Dorsolateral prefrontal cortex (tissue), 122 donors: ENCODE measurements at places on chromosomes 16 and 17.

- peak; percentile 73 for DNase-seq
Observed at GRCh38 chr17:1154704-1155103, 25.1 kb downstream of the ABR start.

- DNase-seq = no peak
Observed at GRCh38 chr17:18257268-18257981, 1.1 kb downstream of the FLII start.

GRCh38 chr16:86018487-86018886 is 119.5 kb downstream of the IRF8 start:
- DNase-seq = no peak

DNA sequence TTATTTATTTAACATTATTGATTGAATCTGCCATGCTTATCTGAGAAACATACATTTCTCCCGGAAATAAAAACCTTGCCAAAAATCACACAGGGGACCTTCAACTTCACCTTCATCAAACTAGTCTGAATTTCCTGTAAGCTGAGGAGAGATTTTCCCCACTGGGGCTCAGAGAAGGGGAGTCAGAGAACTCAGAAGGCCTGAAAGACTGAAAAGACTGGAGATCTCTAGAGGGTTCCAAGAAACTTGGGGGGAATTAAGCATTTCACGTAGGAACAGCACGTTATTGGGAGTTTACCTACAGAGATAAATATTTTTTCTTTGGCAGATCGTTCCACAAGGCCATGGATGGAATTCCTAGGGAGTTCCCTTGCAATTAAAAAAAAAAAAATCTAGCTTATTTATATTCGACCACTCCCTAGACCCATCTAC is 528 bp upstream of the NOL11 start:
- no peak for DNase-seq

- DNase-seq = no peak
Observed at GRCh38 chr17:7515911-7516610, 31.9 kb downstream of the POLR2A start.

GRCh38 chr16:88387941-88388627 is 5.3 kb downstream of the ZNF469 start:
- no peak for DNase-seq

DNA sequence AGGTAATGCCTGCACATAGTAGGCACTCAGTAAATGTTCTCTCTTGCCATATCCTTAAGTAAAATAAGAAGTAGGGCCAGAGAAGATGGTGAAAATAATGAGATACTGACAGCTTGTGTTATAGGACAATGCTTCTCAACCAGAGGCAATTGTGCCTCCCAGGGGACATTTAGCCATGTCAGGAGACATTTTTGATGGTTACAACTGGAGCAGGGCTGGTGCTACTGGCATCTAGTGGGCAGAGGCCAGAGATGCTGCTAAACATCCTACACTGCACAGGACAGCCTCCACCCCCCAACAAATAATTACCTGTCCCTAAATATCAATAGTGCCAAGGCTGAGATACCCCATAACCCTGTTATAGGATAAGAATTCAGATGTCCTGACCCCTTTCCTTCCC is 1.7 kb downstream of the RAD51D start:
- no peak for DNase-seq

DNA sequence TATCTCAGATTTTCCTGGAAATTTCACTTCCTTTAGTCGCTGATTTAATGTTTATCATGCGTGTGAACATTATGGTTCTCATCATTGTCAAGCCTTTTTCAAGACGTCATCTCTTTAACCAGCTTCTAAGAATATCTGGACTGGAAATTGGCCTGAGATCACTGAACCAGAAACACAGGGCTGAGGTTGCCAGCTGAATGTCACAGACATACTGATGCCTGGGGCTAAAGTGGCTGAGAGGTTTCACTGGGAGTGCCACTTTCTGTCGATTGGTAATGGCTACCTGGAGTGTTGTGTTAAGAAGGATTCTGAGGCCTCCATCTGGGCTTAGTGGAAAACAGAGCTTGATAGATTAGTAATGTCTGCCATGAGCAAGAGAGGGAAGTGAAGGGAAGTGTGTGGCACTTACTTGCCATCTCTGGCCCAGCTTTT is 54.2 kb downstream of the CRISPLD2 start:
- no peak for DNase-seq

- no peak for DNase-seq
Observed at GRCh38 chr16:60651346-60651745, 1384.9 kb downstream of the CDH8 start.

DNA sequence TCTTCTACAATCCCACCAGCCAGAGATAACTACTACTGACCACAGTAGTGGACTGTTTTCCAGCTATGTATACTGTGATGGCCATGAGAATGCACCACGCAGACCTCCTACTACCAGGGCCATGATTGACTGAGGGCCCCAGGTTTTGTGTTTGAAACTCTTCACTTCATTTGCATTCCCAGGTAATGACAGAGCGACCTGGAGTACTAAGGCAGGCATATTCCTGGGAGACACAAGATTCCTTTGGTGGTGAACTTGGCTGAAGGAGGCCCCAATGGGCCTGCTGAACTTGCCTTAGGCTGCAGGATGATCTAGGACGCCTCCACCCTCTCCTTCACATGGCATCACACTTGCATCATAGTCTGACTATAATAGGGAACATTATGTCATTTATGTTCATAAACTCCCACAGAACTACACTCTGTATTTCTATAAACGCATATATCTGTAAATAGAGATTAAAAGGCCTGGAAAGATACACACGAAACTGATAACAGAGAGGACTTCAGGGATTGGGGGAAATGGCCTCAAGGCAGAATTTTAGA is 30.4 kb downstream of the CLEC19A start:
- DNase-seq = no peak

GRCh38 chr16:10926094-10926493 is 16.2 kb downstream of the DEXI start:
- DNase-seq = no peak

DNA sequence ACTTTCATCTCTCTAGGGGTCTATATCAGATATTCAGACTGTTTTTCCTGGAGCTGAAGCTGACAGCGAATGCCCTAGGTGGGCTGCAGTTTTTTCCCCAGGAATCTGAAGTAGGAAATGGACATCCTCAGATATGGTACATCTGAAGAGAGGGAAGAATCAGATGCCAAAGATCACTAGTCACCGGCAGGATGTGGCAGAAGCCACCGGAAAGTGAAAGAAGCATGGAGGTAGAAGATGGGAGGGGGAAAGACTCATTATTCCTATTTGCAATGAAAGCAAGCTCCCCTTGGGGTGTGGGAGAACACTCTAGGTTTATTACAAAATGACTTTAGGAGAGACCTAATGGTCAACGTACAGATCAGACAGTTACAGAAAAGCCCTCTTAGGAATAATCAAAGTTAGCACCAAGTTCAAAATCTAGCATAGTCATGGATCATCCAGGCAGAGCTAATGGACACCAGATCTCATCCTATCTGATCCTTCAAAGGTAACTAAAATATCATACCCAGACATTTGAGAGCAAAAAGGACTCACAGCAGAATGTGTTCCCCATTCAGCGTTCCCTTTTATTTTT is 110.7 kb downstream of the HS3ST3A1 start:
- no peak for DNase-seq

DNA sequence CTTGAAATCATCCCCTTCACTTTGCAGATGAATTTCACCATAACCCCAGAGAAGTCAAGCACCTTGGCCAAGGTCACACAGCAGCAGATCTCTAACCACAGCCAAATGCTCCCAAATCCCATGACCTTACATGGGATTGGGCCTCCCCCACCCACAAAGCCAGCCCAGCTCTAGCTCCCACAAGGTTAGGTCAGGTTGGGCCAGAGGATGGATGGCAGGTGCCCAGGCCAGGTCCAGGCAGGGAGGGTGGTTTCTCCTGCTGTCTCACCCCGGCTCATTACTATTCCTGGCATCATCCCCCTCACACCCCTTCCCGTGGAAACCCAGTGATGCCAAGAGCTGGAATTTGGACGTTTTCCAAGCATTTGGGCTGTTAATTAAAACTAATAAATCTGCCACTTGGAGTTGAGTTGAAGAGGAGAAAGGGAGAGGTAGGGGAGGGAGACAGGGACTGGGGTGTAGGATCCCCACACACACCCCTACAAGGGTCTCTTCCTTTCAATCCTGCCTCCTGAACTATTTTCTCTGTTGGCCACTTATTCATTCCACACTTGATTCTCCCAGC is 181.6 kb downstream of the TMEM132E start:
- no peak for DNase-seq

DNA sequence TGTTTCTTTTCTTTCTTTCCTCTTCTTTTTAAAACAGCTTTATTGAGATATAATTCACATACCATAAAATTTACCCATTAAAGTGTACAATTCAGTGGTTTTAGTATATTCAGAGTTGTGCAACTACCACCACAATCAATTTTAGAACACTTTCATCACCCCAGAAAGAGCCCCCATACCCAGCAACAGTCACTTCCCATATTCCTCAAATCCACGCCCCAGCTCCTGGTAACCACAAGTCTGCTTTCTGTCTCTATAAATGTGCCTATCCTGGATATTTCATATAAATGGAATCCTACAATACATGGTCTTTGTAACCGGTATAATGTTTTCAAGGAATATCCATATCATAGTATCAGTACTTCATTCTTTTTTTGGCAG is 19.4 kb downstream of the RARA start:
- DNase-seq = no peak

GRCh38 chr17:29038085-29038795 is 4.7 kb upstream of the PIPOX start:
- DNase-seq = no peak

DNA sequence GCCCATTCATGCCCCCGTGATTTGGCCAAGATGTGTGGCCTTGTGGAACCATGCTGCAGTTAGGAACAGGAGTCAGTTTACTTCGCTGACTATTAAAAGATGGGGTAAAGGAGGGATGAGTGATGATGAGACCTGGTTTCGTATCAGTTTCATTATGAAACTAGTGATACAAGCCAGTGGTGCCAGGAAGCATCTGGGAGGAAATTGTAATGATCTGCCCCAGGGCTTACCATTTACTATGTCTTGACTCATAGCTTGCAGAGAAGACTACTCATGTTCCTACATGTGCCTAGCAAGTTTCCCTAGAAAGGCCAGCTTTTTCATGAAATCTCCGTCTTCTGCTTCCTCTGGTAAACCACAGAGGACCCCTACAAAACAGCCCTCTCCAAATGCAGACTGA is 23.2 kb downstream of the CDH3 start:
- DNase-seq = no peak

DNA sequence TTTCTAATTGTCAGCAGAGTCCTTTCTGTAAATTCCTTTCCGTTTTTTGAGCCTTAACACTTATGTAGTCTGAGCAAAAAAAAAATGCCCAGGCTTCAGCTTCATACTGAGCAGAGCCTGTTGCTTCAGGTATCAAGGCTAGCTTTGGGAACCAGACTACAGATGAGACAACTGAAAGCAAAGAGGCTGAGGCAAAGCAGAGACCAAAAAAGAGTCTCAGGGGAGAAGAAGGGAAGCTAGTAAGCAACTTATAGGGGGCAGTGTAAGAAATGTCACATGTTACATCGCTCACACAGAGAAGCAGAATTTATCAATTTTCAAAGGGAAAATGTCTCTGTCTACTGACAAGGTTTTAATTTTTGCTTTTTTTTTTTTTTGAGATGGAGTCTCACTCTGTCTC is 3.3 kb downstream of the HASPIN start:
- DNase-seq = no peak

- DNase-seq = no peak
Observed at GRCh38 chr16:79466111-79466510, 134.4 kb downstream of the MAF start.

DNA sequence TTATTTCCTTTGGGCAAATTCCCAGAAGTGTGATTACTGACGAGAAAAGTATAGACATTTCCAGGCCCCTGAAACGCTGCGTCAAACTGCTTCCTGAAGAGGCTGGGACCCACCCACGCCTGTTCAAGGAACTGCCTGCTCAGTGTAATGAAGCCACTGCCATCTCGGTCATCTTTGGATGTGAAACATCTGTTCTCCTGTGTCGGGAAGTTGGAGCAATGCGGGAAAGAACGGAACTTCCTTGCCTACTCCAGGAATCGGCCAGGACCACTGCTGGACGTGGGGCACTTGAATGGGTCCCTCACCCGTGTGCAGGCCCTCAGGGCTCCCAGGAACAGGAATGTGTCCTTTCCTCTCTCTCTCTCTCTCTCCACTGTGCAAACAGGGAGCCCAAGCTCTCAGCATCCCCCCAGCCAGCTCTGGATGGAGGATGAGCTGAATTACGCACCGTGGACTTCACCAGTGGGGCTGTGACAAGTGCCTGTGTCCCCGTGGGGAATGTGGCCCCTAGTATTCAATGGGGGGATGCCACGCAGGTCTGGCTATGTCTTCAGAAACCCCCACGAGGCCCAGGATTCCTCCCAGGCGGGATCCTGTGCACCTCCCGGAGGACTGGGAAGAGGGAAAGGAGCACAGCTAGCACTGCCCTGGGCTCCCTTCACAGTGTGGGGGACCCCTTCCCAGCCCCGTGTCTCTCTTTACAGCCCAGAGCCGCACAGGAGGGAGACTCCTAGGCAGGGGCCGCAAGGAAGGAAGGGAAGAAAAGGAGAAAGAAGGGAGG is 18.3 kb upstream of the LITAF start:
- no peak for DNase-seq

- DNase-seq = no peak
Observed at GRCh38 chr17:12727881-12728280, 61.4 kb upstream of the ARHGAP44 start.

- no peak for DNase-seq
Observed at GRCh38 chr17:48443712-48444111, 13.7 kb upstream of the SKAP1 start.

DNA sequence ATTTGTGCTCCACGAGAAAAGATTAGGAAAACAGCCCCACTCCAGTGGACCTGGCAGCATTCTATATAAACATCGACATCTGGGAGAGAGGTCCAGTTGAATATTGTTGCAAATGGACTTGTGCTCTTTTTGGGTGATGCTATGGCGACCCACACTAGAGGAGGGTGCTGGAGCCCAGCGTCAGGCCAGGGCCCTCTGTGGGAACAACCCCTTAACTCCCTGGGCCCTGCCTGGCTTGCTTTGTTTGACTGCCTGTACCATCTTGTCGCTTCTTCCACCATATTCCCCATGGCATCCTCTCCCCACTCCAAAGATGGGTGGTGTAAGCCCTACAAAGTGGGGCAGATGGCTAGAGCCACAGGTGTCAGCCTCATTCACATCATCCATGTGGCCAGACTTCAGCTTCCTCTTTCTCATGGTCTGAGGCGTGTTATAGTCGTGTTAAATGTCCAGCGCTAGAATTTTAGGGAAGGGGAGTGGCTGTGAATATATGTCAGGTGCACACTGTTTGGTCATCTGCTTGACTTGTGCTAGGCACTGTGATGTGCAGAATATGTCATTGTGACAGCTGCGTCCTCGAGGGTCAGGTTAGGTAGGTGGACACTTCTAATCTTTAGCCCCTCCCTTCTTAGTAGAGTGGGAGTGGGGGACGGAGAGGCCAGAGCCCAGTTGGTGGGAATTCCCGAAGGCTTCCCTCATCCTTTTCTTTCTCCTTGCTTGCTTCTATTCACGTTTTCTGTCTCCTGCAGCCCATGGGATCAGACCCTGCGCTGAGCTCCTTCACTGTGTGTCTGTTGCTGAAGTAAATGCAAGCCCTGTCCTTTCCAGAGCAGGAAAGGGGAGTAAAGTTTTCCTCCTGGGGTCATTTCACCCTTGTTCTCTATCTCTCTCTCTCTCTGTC is 49.8 kb downstream of the MPRIP start:
- DNase-seq = no peak

GRCh38 chr17:34580685-34581445 is 1.5 kb downstream of the TMEM132E start:
- no peak for DNase-seq

GRCh38 chr17:19271780-19272357 is 34.7 kb downstream of the EPN2 start:
- DNase-seq = no peak
